ENCODE measurements at places on chromosomes 12 and 14.

GRCh38 chr12:106780010-106780631 lies 5.6 kb downstream of the RIC8B start:
- no peak for DNase-seq

DNA sequence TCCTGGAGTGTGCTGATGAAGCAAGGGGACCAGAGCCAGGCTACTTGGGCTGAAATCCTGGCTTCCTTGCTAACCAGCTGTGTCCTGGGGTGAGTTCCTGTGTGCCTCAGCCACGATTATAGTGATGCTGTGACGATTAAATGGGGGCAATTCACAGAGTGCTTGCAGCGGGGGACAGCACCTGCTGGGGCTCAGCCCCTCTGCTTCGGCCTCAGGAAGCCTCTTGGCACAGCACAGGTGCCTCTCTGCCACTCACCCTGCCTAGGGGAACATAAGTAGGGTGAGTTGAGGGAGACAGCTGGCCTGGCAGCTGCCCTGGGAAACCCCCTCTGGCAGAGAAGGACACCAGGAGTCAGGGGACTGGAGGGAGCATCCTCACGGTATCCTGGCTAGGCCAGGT lies 9.4 kb downstream of the KRT80 start:
- DNase-seq = no peak

DNA sequence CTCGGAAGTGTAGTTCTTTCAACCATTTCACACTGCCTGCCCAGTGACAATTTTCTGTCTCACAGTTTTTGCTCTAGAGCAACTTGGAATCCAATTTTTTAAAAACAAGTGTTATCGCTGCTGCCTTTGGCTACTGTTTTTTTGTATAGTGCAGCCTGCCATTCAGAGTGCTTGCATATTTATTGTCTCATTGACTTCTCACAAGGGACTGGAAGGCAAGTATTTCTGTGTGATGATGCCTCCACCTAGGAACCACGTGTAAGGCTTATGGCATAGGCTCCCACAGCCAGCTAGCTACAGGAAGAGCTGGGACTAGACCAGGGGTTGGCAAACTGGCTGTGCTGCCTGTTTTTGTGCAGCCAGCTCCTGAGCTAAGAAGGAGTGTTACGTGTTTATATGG lies 903 bp downstream of the PARPBP start:
- DNase-seq = no peak

DNA sequence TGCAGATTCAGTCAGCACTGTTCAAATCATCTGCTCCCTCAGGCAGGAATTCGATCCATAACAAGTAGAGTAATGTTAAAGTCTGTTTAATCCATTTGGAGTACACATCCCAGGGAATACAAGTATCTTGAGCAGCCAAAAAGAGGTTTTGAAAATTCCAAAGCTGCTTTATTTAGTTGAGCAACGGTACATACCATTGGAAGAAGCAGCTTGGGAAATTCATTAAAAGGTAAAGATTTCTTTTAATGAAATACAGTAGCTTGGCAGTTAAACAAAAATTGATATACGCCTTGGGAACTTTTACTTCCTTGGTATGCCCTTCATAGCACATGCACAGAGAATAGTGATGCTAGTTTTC lies 153.8 kb downstream of the LRIG3 start:
- no peak for DNase-seq

DNA sequence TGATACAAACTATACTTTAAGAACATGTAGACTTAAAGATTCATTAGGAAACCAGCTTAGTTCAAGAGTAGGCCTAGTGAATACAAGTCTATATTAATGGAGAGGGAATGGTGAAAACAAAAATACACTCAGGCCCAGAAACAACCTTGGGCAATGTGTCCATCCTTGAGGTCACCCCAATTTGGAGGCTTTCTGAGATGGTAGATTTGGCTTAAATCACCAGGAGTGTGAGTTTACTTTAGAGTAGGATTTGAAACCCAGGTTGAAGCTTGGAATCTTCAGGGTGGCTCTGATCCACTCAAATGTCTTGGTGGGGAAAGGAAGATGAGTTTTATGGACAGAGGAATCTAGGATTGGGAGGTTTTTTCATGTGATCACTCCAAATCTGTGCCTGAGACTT lies 10.5 kb downstream of the LDHB start:
- no peak for DNase-seq

DNA sequence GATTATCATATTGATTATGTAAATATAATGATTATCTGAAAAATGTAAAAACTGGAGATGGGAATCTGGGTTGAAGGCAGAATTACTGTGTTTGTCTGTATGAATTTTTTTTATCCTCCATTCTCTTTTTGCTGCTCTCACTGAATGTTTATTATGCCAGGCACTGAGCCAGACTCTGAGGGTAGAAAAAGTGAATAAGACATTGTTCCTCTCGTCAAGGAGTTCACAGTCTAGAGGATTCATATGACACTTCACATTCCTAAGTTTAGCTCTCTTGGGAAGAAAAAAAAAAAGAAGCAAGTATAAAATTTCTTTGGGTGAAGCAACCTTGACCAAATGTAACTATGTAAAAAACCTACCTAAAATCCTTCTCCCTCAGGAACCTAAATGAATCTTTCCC lies 120.9 kb upstream of the LMO3 start:
- DNase-seq = no peak

DNA sequence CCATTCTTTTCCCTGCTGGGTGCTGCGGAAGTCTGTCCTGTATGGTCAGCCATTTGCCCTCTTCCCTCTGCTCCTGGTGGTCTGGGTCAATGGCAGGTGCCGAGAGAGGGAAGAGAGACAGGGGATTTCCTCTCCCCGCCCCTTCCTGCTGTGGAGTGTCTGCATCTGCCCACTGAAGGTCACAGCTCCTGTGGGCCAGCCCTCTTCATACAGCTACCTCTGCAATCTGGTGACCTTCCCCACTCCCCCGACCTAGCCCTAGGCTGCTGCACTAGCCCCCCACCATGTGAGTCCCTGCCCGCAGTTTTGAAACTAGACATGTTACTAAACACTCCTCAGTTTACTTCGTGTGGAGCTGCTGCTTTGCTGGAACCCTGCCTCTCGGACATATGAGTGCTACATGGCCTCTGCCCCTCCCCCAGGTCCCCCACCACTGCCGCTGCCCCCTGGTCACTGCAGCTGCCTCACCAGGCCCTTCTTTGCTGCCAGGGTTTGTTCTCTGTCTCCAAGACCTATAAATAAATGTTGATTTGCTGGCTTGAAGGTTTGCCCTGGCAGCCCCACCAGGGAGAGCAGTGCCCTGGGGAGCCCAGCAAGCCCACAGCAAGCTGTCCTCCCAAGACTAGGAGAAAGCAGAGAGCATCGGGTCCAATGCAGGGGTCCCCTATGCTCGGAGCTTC lies 102.9 kb downstream of the DPF3 start:
- no peak for DNase-seq

GRCh38 chr12:80625901-80626300 lies 81.5 kb upstream of the MYF6 start:
- DNase-seq = no peak

GRCh38 chr14:89388853-89389252 lies 28.2 kb downstream of the FOXN3 start:
- DNase-seq = no peak

DNA sequence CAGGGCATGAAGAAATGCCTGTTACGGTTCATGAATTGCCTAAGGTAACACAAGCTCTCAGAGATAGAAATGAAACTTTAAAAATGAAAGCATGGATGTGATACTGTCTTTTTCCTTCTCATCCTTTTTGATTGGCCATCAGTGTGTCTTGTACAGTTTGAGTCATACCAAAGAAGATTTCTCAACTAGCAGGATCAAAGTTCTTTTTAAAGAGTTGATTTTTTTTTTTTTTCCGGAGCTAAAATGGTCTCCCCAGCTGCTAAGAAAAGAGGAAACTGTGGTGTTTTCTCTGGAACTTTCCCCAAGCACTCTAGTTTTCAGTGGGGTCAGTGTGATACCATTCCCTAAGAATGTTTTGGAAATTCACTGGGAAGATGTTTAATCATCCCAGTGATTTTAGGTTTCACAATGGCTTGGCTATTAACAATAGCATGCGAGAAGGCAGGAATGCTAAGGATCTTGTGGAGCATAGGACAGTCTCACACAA lies 105.0 kb downstream of the ETNK1 start:
- DNase-seq = no peak

DNA sequence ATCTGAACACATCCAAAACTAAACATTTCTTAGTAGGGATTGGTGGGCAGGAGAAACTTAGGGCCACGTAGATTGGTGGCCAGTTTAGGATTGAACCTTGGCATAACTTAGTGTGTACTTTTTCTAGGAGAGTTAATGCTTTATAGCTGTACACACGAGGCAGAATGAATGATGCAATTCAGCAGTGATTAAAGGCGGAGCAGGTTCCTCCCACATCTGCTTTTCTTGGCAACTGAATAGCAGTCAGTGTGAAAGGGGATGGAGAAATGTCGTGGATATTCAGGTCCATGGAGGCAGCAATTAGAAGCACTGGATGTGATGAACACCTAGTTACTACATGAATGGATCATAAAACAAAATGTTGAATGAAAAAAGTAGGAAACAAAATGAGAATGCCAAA lies 493.8 kb downstream of the FUT8 start:
- no peak for DNase-seq

- DNase-seq = no peak
Measured at GRCh38 chr12:29043069-29043468, 106.0 kb upstream of the FAR2 start.

DNA sequence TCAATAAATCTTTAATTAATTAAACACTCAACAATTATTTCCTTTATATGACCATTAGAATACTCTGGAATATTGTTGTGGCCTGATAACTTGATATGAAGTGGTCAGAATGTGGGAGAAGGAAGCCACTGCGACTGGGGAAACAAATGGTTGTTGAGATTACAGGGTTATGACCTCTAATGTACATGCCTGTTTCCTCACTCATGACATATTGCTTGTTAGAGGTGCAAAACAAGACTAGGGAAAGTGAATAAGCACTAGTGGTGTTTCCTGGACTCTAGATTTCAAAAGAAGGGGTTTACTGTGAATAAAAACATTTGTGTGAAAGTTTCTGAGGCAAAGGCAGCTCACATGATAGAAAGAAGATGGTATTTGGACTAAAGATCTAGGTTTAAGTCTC lies 53.3 kb downstream of the STAB2 start:
- no peak for DNase-seq

GRCh38 chr14:22466491-22466890 lies 122.5 kb downstream of the DAD1 start:
- no peak for DNase-seq

- DNase-seq = no peak
Measured at GRCh38 chr14:65566820-65567522, 154.4 kb downstream of the FUT8 start.

DNA sequence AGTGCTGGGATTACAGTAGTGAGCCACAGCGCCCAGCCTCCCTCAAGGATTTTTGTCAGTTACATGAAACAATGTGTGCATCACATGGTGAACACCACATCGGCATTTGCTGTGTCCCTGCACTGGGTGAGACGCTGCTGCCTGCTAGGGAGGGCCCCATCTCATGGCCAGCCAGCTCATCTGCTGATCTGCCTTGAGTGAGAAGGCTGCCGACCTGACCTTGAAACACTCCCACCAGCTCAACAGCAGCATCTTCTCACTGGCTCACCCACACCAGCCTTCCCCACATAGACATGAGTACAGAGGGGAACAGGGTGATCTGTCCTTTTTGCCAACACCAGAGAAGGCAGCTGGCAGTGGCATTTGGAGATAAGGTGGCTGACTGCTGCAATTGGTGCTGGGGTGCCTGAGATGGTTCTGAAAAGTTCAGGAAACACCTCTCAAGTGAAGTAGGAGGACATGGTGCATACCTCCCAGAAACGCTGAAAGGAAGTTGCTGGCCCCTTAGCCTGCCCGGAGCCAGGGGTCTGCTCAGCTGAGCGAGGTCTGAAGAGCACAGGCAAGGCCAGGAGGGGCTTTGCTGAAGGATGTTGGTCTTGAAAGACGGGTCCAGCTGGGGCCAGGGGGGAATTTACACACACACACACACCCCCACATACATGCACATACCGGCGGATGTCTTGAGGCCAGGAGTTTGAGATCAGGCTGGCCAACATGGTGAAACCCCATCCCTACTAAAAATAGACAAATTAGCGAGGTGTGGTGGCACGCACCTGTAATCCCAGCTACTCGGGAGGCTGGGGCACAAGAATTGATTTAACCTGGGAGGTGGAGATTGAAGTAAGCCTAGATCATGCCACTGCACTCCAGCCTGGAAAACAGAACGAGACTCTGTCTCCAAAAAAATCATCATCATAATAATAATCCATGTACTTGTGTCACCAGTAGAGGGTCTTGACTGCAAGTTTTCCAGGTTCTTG lies 14.3 kb upstream of the PPP1R13B start:
- no peak for DNase-seq

DNA sequence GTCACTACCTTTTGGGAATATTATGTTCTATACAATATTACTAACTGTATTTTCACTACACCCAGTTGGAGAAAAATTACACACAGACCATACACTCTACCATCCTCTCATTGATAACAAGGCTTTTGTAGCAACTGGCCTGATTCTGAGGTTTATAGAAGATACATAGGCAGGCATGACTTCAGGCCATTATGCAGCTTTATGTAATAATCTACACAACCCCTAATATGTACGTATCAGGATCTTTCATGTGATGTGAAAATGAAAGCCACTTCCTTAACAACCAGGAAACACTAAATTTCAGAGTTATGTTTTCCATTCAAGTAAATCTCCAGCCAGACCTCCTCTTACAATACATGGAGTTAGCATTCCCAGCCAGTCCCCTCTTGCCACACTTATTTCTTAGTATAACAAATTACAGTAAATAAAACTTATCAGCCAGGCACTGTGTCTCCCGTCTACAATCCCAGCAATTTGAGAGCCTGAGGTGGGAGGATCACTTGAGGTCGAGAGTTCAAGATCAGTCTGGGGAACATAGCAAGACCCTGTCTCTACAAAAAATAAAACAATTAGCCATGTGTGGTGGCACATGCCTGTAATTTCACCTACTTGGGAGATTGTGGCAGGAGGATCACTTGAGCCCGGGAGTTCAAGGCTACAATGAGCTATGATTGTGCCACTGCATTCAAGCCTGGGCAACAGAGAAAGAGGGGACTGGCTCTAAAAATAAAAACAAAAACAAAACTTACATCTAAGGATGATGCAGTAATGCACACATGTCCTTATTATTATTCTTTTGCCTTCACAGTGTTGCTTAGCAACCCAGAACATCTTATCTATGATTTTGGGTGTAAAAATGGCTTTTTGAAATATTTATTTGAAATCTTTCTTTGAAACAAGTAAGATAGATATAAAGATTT lies 10.4 kb upstream of the OSBPL8 start:
- no peak for DNase-seq

GRCh38 chr14:65421201-65421981 lies 8.9 kb downstream of the FUT8 start:
- no peak for DNase-seq

DNA sequence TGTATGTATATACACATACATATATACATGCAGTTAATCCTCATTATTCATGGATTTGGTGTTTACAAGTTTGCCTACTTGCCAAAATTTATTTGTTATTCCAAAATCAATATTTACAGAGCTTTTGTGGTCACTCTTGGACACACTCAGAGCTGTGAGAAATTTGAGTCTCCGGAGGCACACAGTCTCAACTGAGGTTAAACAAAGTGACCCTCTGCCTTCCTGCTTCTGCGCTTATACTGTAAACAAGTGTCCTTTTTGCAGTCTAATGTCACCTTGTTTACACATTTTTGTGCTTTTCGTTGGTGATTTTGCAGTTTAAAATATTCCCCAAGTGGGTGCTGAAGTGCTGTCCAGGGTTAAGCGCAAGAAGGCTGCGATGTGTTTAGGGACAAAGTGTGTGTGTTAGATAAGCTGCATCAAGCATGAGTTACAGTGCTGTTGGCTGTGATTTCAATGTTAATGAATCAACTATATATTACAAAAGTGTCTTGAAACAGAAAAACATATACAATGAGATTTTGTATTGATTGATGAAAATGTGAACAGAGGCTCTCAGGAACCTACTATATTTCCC lies 13.1 kb upstream of the LTA4H start:
- no peak for DNase-seq
